ENCODE measurements at places on chromosomes 2 and 18. TPM values are rescaled to one million over a fixed set of nuclear protein-coding genes. Genes with fewer than 3 reads are reported as not detected.

Gene TMEM17
- 1.2 TPM for total RNA-seq

Gene DSC2
- total RNA-seq: not detected

Gene ZNF804A
- under 0.01 TPM for total RNA-seq

Gene C2orf42
- 15.1 TPM for total RNA-seq

Gene SLC35G4
- total RNA-seq: not detected

Gene ERMN
- not detected for total RNA-seq

Gene ASPRV1
- total RNA-seq: 0.20 TPM

Gene TNFAIP6
- total RNA-seq: 23.5 TPM

Gene POLR1A
- total RNA-seq: 20.6 TPM

Data from subcutaneous preadipocyte (primary cell).